ENCODE measurements at places on chromosomes 7 and 10.

- DNase-seq = no peak
These were observed 742.0 kb upstream of the IGFBP3 start for GRCh38 chr7:46663025-46663424.

- no peak for DNase-seq
These were observed 2.5 kb downstream of the ACSL5 start for GRCh38 chr10:112376396-112376790.

- no peak for DNase-seq
These were observed 29.4 kb downstream of the NUDT1 start for GRCh38 chr7:2271273-2272026.

GRCh38 chr7:43560742-43561330, 22.1 kb upstream of the STK17A start:
- DNase-seq = no peak

- peak; percentile 31 for DNase-seq
These were observed 39.0 kb upstream of the AOAH start for GRCh38 chr7:36763132-36763816.

DNA sequence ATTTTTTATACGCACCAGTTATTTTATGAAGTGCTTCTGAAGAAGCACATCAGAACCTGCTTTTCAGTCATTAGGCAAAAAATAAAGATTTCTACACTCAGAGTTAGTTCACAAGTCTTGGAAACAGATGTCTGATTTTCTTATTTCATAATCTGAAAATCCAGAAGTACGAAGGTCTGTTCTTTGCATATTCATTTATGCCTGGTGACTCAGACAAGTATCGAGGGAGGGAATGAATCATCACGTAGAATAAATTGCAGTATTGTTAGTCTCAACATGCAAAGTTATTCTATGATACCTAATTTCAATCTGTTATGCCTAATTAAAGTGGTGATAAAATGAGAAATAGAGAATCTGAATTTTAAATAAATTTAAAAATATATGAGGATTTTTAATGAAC, 113.6 kb upstream of the SEM1 start:
- DNase-seq = peak; percentile 21

DNA sequence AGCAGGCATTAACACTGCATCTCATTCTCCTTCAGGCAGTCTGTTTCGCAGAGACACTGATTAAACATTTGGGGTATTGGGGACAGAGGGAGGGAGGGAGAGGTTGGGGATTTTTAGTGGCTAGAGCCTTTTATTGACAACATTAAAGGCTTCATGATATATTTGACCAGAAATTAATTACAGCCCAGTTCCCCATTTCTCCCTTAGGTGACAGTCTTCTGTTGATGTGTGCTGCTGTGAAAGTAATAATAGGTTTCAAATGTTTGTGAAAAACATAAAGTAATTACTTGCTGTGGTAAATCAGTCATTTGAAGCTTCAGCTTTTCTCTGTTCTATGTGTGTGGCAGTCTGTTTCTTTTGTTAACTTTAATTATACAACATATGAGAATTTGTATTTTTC, 105.3 kb upstream of the LRGUK start:
- no peak for DNase-seq

GRCh38 chr7:155412416-155413253, 45.3 kb upstream of the EN2 start:
- DNase-seq = peak; percentile 6

DNA sequence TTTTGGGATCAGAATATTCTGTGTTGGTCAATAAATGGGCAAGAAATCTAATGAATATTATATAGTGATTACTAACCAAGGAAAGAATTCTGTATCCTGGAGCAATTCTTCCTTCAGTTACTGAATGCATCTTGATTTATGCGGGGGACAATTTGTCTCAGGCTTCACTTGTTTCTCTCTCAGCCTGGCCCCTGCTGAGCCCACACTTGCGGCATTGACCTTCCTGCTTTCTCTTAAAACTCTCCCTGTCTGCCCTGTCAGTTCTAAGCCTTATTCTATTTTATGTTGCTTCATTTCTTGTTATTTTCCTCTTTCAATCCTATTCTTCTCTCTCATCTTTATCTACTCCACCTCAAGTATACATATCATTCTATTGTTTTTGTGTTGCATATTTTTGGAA, 122.1 kb upstream of the TPK1 start:
- DNase-seq = no peak

GRCh38 chr7:26309089-26309488, 17.4 kb downstream of the SNX10 start:
- DNase-seq = no peak

DNA sequence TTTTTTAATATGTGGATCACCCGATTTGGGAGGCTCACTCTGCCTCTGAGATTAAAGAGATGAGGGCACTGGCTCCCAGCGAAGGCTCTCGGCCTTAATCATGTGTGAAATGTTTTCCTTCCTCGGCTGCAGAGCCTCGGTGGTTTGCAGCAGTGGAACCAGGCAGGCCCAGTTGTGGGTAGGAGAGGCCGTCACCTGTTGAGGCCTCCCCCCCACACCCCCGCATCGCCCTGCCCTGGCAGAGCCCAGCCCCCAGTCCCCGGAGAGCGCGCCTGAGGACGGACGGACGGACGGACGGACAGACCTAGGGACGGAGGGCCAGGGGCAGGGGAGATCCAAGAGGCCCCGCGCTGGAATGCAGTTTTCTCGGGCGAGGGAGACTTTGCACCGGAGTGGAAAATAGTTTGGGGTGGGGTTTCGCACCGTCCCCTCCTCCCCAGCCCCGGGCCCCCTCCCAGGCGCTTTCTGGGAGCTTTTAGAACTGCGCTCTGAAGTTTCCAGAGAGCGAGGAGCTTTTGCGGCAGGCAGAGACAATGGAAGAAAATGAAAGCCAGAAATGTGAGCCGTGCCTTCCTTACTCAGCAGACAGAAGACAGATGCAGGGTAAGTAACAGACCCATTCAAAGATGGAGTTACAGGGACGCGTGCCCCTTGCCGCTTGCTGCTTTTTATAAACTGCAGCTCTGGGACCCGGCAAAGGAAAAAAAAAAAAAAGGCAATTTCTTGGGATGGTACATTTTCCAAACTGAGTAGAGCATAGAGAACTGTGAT, at the start of gene KIAA1217:
Gene KIAA1217, plus strand, starts transcription at position 478 of the 771 bp plus-strand sequence. Its CDS starts 56 bp downstream, at position 534.
- peak; percentile 29 for DNase-seq

- no peak for DNase-seq
These were observed 11.5 kb downstream of the IDE start for GRCh38 chr10:92562424-92562823.

GRCh38 chr10:131898713-131899112, 2.1 kb upstream of the PPP2R2D start:
- no peak for DNase-seq

DNA sequence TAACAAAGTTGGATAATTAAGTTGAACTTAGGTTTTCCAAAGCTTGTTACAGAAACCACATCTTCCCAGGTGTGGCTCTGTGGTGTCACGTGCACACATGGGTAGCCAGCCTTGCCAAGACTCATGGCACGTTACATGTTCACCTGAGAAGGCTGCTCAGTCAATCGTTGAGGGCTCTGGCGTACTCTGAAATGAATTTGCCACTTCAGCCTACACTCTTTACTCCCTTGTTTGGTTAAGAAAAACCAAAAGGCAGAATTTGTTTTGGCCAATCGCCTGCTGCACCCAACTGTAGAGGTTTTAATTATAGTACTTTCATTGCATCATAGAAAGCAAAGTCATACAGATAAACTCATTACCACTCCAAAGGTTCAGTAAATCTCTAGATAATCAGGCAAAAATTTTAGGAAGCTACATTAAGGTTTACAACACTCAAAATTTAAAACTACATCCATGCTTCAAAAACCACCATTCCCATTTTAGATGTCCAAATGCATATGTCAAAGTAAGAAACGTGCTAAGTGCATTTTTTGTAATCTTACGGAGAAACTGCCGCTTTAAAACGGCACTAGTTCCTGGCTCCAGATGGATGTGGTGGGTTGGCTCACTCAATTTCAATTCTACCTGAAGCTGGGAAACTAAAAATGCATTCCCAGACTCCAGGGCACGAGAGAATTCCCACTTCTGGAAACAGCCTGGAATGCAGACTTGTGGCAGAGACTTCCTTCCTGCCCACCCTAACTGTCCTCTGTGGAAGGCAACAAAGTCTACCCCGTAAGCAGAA, 88.4 kb downstream of the DIP2C start:
- no peak for DNase-seq

GRCh38 chr7:112487457-112488263, 6.9 kb downstream of the LSMEM1 start:
- DNase-seq = no peak

GRCh38 chr10:113414543-113414942, 138.3 kb upstream of the HABP2 start:
- no peak for DNase-seq

- peak; percentile 82 for DNase-seq
These were observed 48.0 kb downstream of the NT5C2 start for GRCh38 chr10:103145046-103145445.

DNA sequence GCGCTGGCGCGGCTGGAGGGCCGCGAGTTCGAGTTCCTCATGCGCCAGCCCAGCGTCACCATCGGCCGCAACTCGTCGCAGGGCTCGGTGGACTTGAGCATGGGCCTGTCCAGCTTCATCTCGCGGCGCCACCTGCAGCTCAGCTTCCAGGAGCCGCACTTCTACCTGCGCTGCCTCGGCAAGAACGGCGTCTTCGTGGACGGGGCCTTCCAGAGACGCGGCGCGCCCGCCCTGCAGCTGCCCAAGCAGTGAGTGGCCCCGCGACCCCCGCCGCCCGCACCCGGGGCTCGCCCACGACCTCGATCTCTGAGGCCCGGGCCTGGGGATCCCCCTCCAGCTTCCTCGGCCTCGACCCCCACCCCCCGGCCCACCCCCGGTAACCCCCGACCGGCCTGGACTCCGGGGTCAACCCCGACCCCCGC, 537 bp downstream of the FOXK1 start:
- DNase-seq = peak; percentile 47

GRCh38 chr10:84176351-84176750, 2.8 kb downstream of the GPR15LG start:
- DNase-seq = no peak

- no peak for DNase-seq
These were observed 149.8 kb downstream of the DYNC1I1 start for GRCh38 chr7:95922191-95922590.

- DNase-seq = no peak
These were observed 84.8 kb upstream of the C7orf33 start for GRCh38 chr7:148505645-148506375.

DNA sequence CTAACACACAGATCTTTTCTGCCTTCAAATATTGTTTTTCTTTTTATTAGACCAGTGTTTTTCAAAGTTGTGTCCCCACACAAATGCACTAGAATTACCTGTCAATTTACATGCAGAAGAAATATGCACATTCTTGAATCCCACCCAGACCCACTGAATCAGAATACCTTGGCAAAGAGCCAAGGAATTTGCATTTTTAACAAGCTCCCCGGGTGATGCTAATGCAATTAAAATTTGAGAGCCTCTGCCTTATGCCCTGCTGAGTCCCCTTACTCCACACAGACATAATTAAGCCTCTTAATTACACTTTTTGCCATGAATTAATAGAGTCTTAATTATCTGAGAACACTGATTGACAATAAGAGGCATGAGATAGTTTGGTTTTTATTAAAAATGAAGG, 201.2 kb upstream of the GRB10 start:
- DNase-seq = no peak

DNA sequence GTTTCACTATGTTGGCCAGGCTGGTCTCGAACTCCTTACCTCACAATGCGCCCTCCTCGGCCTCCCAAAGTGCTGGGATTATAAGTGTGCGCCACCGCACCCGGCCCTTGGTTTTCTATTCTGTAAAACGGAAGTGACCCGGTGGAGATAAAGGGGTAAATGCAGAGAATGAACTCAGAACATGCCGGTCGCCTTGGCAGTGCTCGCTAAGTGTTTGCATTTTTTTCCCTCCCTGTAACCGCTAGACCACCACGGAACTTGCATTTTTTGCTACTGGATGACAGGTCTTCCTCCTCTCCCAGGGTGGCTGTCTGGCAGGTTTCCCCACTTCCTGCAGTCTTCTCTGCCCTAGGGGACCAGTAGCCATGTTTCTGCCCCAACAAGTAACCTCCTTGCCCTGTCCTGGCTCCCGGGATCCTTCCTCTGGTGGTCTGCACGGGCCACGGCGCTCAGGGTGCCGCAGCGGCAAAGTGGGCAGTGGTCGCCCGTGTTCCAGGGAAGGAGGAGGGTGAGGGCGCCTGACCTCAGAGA, 18.8 kb upstream of the GNA12 start:
- peak; percentile 75 for DNase-seq

- DNase-seq = no peak
These were observed 10.9 kb downstream of the PLA2G12B start for GRCh38 chr10:72943498-72944234.

- DNase-seq = no peak
These were observed 49.0 kb downstream of the ZRANB1 start for GRCh38 chr10:124990671-124991625.

- DNase-seq = no peak
These were observed 42.4 kb downstream of the WIPI2 start for GRCh38 chr7:5232485-5232837.

DNA sequence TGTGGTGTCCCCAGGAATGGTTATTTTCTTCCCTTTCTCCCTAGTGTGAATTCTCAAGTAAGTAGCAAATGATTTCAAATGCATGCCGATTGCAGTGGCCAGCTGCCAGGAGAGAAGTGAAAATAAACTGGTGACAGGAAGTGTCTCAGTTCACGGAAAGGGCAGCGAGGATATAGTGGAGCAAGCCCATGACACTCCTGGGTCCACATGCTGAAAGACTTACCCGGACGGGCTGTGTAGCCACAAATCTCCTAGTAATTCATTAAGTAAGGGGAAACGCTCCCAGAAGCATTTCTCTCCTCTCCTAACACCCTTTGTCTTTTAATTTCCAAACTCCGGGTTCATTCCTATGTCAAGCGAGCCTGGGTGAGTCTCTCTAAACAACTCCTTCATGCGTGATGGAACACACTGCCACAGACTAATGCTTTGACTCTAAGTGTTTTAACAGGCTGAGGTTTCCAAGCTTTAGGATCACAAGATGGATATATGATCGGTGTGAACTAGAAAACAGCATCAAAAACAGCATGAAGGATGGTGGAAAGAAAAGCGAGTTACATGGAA, 125.6 kb downstream of the CYP26A1 start:
- DNase-seq = peak; percentile 39

- peak; percentile 77 for DNase-seq
These were observed 52.6 kb upstream of the CAPZA2 start for GRCh38 chr7:116809636-116810266.

- DNase-seq = no peak
These were observed 61.5 kb downstream of the IQUB start for GRCh38 chr7:123472750-123473445.

Data from IMR-90 (cell line).